ENCODE measurements at places on chromosomes 7 and 10. TPM values are rescaled to one million over a fixed set of nuclear protein-coding genes. Genes with fewer than 3 reads are reported as not detected.

The PDK4 gene
- total RNA-seq, result not detected

DNA sequence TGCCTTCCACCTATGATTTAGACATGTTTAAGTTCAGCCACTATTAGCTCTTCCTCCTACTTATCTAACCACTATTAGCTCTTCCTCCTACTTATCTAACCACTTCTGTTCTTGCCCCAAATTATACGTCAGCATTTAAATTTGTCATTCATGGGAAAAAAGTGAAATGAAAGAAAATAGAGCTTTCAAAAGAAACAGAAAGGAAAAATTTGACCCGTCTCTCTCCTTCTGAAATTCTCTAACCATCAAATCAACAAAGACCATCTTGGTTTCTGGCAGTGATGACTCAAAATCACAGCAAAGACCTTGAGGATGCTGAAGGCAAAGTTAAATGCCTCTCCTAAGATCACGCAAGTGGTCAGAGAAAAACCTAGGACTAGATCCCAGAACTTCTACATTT lies 2.6 kb downstream of the LIPA start:
- peaks cover 11% of the 10 kb centered on the region for H3K4me1 ChIP-seq
- H3K27ac ChIP-seq, result no peak overlapping the region

DNA sequence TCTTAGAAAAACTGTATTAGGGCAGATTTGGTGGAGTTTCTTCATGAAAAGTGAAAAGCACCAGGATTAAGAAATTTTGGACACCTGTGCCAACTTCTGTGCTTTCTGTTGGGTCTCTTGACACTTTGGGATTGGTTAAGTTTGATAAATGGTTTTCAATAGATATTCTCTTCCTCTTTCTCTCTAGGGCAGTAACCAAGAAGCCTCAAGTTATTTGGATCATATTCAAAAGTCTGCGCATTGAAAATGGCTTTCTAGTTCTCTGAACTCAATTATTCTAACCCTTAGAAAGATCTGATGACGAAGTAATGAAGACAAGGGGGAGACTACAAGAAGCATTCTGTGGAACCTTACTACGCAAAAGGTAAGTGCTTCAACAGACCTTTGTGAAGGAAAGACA lies 144.0 kb upstream of the CCDC6 start:
- no peak overlapping the region for H3K27ac ChIP-seq
- no peaks in the 10 kb centered on the region for H3K36me3 ChIP-seq
- no peaks in the 10 kb centered on the region for H3K27me3 ChIP-seq

- peak overlapping the region; percentile 87 for H3K4me3 ChIP-seq
- H3K4me1 ChIP-seq, result peaks cover 56% of the 10 kb centered on the region
- no peaks in the 10 kb centered on the region for H3K27me3 ChIP-seq
- peak; percentile 29 for DNase-seq
- peaks cover 19% of the 10 kb centered on the region for H3K36me3 ChIP-seq
Measured at GRCh38 chr7:100435401-100436304, 644 bp downstream of the PPP1R35 start.

DNA sequence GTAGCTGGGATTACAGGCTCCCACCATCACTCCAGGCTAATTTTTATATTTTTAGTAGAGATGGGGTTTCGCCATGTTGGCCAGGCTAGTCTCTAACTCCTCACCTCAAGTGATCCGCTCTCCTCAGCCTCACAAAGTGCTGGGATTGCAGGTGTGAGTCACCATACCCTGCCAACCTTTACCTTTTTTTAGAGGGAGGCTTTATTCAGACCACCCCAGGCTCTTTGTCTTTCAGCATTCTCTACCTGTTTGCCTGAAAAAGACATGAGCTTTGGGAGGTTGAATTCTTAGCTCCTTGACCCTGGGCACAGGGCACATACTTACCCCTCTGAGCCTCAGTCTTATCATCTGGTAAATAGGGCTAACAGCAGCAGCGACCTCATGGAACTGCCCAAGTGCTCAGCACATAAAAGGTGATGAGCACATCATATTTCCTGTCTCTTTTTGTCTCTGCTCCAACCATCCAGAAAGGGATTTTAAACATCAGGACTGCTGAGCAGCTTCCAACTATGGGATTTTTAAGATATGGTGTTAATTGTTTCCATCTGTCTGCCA lies 17.0 kb downstream of the FRMPD2 start:
- DNase-seq, result no peak
- H3K36me3 ChIP-seq, result no peaks in the 10 kb centered on the region
- H3K27ac ChIP-seq, result no peak overlapping the region
- peaks cover 7% of the 10 kb centered on the region for H3K27me3 ChIP-seq
- no peaks in the 10 kb centered on the region for H3K4me1 ChIP-seq
- H3K4me3 ChIP-seq, result no peak overlapping the region

- H3K36me3 ChIP-seq, result peaks cover 6% of the 10 kb centered on the region
- H3K27me3 ChIP-seq, result no peaks in the 10 kb centered on the region
- DNase-seq, result no peak
- H3K4me3 ChIP-seq, result no peak overlapping the region
- no peaks in the 10 kb centered on the region for H3K4me1 ChIP-seq
Measured at GRCh38 chr10:114573330-114574045, 84.6 kb downstream of the ABLIM1 start.

DNA sequence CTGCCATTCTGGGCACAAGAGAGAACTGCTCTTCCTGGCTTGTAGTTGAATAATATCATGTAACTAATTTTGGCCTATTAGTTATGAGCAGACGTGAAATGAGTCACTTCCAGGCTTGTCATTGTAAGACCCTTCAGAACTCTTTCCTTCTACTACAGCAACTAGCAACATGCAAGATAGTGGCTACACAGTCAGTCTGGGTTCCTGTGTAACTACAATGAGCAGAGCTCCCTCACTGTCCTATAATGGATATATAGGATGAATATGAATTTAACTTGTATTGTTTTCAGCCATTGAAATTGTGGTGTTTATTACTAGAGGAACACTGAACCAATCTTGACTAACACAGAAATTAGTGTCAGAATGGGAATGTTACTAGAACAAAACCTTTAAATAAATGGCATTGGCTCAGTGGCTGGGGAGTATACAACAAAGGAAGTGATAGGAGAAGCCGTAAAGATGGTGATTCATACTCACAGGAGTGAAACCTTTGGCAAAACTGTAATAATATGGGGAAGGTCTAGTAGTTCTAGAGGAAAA lies 2.9 kb upstream of the MTPN start:
- peak overlapping the region; percentile 89 for H3K4me3 ChIP-seq
- no peaks in the 10 kb centered on the region for H3K36me3 ChIP-seq
- H3K27me3 ChIP-seq, result no peaks in the 10 kb centered on the region
- peak overlapping the region; percentile 81 for H3K27ac ChIP-seq
- peaks cover 54% of the 10 kb centered on the region for H3K4me1 ChIP-seq

All from CD4-positive, CD25-positive, alpha-beta regulatory T cell (primary cell).